ENCODE measurements at places on chromosomes 1 and 21.

DNA sequence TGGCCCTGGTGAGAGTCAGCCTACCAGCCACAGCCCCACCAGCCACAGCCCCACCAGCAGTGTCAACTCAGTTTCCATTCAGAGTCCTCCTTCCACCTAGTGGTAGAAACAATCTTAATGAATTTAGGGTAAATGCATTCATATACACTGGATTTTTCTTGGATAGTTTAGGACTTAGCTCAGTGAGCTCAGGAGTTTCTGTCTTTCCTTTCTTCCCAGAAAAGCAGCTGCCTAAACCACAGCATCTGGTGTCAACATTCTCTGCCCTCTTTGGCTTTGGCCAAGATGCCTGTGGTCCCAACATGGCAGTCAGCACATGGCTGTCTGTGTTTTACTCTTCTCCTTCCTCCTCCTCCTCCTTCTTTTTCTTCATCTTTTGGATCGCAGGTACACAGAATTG, 94.0 kb downstream of the CLIC6 start:
- DNase-seq: no peak

DNA sequence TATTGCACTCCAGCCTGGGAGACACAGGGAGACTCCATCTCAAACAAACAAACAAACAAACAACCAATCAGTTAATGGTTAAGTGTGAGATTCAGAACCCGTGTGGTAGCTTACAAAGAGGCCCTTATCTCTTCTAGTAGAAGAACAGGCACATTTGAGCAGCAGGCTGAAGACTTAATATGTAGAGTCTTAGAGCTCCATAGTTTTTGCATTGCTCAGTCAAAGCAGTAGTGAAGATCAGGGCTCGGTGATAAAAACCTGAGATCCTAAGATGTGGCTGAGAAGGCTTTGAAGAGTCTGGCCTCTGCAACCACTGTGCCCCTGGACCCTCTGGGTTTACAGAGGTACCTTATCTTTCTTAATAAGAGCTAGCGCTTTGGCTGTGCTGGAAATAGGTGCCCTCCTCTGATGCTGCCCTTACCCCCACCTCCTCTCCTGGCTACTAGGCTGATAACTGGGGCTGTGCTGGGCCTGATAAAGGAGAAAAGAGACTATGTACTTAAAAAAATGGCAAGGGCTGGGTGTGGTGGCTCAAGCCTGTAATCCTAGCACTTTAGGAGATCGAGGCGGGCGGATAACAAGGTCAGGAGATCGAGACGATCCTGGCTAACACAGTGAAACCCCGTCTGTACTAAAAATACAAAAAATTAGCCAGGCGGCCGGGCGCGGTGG, 10.5 kb upstream of the UCK2 start:
- DNase-seq: no peak

DNA sequence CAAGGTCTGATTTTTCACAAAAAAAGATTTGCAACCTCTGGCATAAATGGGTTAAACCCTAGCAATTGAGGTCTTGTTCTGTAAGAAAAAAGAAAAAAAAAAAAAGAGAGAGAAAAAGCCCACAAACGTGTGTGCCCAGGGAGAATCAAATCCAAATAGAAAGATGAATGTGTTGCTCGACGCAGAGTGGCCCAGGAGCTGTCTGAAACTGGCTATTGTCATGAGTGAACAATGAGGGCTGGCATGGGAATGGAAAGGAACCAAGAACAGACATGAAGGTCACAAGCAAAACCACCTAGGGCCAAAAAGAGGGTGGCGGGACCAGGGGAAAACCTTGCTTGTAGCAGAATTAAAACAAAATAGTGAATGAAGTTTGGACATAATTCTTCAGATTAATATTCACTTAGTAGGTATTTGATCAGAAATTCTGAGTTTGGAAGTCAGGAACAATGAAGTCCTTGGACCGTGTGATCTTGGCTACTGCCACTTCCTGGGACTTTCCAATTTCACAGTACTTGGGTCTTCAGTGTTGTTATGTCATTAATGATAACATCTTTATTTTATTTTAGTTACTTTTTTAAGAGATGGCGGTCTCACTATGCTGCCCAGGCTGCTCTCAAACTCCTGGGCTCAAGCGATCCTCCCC, 3.1 kb downstream of the ENO1 start:
- DNase-seq: no peak

- no peak for DNase-seq
Observed at GRCh38 chr1:18114726-18115410, 7.3 kb downstream of the IGSF21 start.

GRCh38 chr1:229114315-229114714, 156.6 kb upstream of the RAB4A start:
- DNase-seq: no peak

GRCh38 chr1:22804406-22804805, 93.8 kb downstream of the EPHB2 start:
- DNase-seq: no peak

DNA sequence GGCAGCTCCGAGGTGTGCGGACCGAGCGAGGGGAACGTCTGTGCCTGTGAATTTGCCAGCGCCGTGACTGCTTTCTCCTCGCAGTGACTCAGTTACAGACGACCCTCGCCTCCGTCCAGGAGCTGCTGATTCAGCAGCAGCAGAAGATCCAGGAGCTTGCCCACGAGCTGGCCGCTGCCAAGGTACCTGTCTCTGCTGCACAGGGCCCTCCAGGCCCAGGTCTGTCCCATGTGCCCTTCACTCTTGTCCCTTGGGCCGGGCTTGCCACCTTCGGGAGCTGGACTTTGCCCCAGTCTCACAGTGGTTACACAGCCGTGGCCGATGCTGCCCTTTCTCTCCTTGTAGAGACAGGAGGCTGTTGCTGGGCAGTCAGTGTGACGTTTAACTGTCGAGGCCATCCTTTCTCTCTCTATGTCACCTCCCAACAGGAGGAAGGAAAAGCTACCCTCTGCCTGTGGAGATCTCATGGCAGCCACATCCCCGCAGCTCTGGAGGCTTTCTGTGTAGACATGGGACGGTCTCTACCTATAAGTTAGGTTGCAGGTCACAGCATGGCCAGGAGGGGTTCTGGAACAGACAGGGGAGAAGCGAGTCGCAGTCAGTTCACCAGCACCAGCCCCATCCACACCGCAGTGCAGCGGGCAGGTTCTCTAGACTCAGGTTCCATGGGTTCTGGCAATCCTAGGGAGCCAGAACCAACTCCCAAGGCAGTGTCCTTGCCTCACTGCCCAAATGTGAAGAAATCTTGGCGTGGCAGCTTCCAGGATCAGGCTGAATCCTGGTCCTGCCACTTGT, 149.7 kb downstream of the PEX14 start:
- DNase-seq: no peak

- no peak for DNase-seq
Observed at GRCh38 chr1:54763816-54764132, 549 bp downstream of the PARS2 start.

GRCh38 chr1:176691251-176692228, 228.6 kb downstream of the PAPPA2 start:
- peak; percentile 42 for DNase-seq

DNA sequence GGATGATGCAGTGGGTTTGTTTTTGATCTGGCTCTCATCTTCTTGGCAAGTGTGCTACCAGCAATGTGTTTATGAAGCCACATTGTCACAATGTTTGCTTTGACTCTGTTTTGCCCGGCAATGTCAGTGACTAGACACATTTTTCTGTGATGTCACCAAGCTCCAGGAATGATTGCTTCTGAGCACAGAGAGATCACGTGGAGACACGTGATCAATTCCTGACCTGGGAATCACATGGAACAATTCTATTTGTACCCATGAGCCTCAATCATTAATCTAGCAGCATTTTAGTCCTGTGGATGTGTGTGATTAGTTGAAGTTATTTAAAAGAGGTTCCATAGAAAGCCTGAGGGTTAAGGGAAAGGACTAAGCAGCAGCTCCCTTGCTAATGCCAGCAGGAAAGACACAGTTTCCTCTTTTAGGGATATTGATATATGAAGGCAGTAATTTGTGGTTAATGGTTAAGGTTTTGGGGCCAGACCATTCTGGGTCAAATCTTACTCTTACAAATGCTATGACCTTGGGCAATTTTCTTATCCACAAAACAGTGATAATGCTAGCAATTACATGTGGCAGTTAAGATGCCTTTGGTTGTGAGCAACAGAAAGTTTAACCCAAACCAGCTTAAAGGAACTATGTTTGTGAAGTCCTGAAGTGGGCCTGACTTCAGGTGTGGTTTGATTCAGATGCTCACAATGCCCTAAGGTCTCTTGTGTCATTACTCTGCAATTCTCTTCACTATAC, 59.0 kb downstream of the FASLG start:
- DNase-seq: no peak

- DNase-seq: no peak
Observed at GRCh38 chr21:34519016-34519415, 7.0 kb upstream of the KCNE1 start.

DNA sequence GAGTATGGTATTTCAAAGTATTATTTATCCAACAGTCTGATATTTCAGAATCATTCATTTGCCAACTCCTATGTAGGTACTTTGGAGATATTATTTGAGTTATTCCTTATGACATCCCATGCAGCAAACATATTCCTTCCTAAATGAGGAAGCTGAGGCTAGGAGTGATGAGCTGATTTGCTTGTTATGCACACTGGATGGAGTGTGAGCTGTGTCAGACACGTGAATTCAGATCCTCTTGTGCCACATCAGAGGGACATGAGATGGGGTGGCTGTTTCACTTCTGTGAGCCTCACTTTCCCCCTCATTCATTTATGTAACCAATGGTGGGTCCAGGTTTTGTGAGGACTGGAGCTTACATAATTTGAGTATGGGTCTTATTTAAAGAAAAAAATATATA, 215.9 kb downstream of the DISC1 start:
- no peak for DNase-seq

Data from right hindlimb (tissue), 1 donor.